ENCODE measurements at places on chromosomes 13 and 19. TPM values are rescaled to one million over a fixed set of nuclear protein-coding genes. Genes with fewer than 3 reads are reported as not detected.

- DNase-seq, result no peak
These were observed 244.5 kb downstream of the EFNB2 start for GRCh38 chr13:106291006-106291405.

- peak; percentile 41 for DNase-seq
These were observed 3.7 kb downstream of the GGACT start for GRCh38 chr13:100584896-100585295.

DNA sequence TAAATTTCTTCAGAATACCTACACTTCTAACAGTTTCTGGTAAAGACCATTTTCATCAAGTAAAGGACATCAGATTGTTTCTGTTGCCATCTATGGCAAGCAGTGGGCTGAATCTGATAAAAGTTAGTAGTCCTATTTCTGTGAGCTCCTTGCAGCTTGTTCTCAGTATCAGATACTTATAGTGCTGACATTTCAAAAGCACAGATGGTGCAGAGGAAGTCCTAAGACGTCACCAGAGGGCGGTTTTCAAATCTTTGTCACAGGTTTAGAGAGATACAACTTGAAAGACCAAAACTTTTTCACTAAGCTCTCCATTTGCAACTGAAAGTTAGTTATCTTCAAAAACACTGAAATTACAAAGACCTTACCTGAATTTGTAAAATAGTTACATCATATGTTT is 719.8 kb downstream of the SLITRK1 start:
- no peak for DNase-seq

GRCh38 chr13:46396341-46396740 is 9.3 kb upstream of the RUBCNL start:
- no peak for DNase-seq

DNA sequence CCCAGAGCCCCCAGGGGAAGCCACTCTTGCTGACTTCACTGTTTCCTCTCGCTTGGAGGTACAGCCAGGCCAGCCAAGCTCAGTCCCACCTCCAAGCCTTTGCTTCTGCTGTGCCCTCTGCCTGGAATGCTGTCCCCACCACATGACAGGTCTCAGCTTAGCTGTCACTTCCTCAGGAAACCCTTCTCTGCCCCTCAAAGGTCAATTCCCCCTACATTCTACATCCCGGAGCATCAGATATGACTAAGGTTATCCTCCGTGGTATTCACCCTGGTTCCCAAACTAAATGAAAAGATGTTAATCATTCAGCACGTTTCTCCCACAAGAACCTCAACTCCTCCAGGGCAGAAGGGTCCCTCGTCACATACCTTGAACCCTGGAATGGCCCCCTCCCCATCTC is 53.5 kb downstream of the PTPRS start:
- DNase-seq, result no peak

- peak; percentile 90 for DNase-seq
These were observed at the start of gene ZNF541 for GRCh38 chr19:47573071-47574026. ZNF541 (minus strand) TSS chr19:47573148; CDS start chr19:47555856, 17,292 bp downstream.

DNA sequence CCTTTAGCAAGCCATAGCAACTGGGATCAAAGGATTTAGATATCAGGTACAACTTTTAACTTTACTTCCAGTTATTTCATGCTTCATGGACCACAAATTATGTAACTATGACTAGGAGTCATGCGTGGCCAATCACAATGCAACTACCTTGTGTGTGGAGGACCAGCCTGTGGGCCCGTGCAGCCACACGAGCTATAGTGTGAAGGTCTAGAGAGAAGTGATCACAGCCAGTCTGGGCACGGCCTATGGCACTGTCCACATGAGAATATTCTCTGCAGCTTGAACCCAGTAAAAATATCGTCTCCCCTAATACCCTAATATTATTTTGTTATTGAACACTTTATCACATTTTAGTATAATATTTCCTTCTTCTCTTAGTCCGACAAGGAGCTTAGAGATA is 464.9 kb upstream of the MIR17HG start:
- DNase-seq, result no peak

DNA sequence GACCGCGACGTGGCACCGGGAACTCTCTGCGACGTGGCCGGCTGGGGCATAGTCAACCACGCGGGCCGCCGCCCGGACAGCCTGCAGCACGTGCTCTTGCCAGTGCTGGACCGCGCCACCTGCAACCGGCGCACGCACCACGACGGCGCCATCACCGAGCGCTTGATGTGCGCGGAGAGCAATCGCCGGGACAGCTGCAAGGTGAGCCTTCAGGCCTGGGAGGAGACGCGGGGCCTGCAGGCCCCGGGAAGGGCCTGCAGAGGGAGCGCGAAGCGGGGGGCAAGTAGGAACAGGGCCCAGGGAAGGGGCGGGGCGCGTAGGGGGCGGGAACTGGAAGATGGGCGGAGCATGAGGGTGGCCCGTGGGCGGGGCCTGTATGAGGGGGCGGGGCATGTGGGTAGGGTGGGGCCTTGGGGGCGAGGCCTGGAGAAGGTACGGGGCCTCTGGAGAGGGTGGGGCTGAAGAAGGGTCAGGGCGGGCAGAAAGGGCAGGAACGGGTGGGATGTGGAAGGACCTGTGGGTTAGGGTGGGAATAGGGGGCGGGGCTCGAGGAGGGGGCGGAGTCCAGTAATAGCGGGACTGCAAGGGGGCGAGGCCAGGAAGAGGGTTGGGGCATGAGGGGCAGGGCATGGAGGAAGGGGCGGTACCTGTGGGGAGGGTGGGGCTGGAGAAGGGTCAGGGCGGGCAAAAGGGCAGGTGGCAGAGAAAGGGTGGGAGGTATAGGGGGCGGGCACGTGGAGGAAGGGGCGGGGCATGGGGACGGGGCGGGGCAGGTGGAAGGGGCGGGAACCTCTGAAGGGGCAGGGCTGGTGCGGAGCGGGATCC is 2.5 kb downstream of the CFD start:
- peak; percentile 50 for DNase-seq

GRCh38 chr19:11550265-11550664 is 8.8 kb downstream of the ELOF1 start:
- DNase-seq, result no peak

DNA sequence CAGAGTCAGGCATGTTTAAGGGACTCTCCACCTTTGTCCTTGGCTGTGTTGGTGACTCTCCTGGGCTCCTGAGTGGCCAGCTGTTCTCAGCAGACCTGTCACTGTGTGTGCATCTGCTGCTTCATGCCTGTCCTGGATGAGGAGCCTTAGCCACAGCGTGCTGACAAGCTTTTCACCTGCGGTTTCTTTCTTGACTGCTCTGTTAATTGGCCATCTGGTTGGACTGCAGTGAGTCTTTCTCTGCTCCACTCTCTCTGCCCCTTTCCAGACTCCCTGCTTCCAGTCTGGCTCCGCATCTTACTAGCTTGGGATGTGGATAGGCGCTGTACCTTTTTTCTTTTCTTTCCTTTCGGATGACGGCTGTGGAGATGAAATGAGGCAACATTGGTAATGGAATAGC is 38.8 kb downstream of the POLR1D start:
- DNase-seq, result no peak

DNA sequence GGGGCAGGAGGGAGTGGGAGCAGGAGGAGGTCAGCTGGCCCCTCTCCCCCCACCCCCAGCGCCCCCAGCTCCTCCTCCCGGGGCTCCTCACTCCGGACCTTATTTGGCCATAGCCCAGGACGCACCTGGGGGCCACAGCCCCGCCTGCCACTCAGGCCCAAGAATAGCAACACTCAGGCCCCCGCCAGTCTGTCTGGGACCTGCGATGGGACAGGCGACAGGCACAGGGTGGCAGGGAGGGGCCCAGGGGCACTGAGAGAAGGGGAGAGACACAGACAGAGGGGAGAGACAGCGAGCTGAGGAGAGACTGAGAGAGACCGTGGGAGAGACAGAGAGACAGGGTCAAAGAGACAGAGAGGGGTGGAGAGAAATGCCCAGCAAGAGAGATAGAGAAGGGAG is 10.2 kb downstream of the JOSD2 start:
- no peak for DNase-seq

DNA sequence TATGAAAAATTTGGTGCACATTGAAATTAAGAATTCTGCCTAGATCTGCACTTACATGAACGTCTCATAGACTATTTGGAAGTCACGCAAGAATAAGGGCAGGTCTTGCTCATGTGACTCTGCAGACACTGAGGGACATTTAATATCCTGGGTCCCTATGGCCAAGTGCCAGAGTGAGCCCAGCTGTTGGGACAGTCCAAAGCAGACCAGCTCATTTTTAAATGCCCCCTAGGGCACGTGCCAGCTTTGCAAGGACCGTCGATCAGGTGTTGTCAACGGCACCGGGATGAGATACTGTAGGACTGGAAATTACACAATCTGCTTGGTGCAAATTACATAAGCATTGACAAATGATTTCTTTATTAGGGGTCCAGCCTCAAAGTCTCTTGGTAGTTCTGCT is 293.6 kb downstream of the TEX29 start:
- DNase-seq, result no peak

QPCTL gene
- total RNA-seq, result 10.8 TPM

INAFM1 gene
- 15.1 TPM for total RNA-seq

SELENOV gene
- not detected for total RNA-seq

ERICH4 gene
- not detected for total RNA-seq

GFY gene
- not detected for total RNA-seq

THOP1 gene
- total RNA-seq, result 25.4 TPM

KIR3DL1 gene
- not detected for total RNA-seq

LILRB4 gene
- total RNA-seq, result 3.2 TPM

RGS9BP gene
- 0.52 TPM for total RNA-seq
